ENCODE measurements at places on chromosomes 12 and 14. TPM values are rescaled to one million over a fixed set of nuclear protein-coding genes. Genes with fewer than 3 reads are reported as not detected.

GRCh38 chr12:121801595-121802484 lies 2.0 kb upstream of the SETD1B start:
- peak overlapping the region; percentile 100 for H3K27ac ChIP-seq
- peak overlapping the region; percentile 85 for H3K4me3 ChIP-seq
- H3K27me3 ChIP-seq, result no peaks in the 10 kb centered on the region
- peaks cover 46% of the 10 kb centered on the region for H3K4me1 ChIP-seq
- peaks cover 18% of the 10 kb centered on the region for H3K36me3 ChIP-seq

DNA sequence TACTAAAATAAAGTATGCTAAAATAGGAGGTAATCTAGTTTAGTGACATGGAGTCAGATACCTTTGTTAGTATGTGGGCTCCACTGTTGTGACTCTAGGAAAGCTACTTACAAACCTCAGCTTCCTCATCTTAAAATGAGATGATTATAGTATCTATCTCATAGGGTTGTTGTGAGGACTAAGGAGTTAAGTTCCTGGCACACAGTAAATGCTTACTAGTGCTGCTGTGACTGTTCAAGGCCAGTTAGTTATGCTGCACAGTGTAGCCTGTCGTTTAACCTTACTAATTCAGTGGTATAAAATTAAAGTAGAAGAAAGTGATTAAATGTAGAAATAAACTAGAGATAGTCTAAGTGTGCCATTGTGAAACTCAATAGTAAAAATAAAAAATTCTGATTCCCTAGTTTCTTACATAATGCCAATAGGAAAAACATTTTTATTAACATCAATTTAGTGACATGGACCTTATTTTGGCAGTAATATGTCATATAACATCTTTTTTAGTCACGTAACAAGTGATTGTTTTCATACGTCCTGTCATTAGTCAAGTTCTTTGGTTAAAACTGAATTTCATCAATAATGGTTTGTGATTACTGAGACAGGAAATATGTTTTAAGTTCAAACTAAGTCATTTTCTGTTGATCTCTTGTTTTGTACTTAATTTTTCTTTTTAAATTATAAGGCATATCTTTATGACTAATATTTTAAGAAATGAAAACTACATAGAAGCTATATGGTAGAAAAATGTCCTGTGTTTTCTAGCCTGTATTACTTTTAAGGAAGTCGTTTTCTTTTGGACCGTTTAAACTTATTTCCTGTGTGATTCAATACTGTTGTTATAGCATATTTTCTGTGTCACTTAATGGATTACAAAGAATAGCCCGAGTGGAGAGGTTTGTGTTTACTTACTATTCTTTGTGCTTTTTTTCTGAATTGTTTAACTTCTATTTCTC lies 74.0 kb downstream of the PCNX1 start:
- H3K27ac ChIP-seq, result no peak overlapping the region
- H3K36me3 ChIP-seq, result peaks cover 29% of the 10 kb centered on the region
- H3K27me3 ChIP-seq, result no peaks in the 10 kb centered on the region
- H3K4me3 ChIP-seq, result no peak overlapping the region

DNA sequence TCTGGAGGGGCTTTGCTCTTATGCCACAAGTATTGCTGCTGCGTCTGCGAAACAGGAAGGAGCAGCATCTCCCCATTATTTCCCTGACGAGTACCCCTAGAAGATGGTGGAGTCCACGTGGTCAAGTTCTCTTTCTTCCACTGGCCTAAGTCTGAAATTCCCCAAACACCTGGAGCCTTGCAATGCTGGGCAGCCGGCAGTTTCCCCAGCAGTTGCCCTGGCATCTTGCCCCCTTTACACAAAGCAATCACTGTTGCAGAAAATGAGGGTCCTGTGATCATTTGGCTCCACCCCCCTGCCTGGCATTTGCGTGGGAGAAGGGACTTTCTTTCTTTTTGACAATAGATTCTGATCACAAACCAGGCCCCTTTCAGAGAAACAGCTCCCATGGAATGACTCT lies 56.9 kb downstream of the FOS start:
- DNase-seq, result no peak
- no peak overlapping the region for H3K27ac ChIP-seq
- H3K4me3 ChIP-seq, result no peak overlapping the region

- H3K4me3 ChIP-seq, result no peak overlapping the region
- no peaks in the 10 kb centered on the region for H3K36me3 ChIP-seq
- peaks cover 12% of the 10 kb centered on the region for H3K4me1 ChIP-seq
- peaks cover 4% of the 10 kb centered on the region for H3K27me3 ChIP-seq
- H3K27ac ChIP-seq, result no peak overlapping the region
Observed at GRCh38 chr14:104105071-104105821, 19.7 kb downstream of the ASPG start.

The SIX1 gene
- total RNA-seq, result 2.3 TPM

The NTN4 gene
- total RNA-seq, result 140 TPM

The IL31 gene
- not detected for total RNA-seq

The HAL gene
- 7.3 TPM for total RNA-seq

GRCh38 chr12:10111451-10111850 lies 12.7 kb upstream of the CLEC1A start:
- no peak overlapping the region for H3K27ac ChIP-seq
- H3K4me1 ChIP-seq, result no peaks in the 10 kb centered on the region
- H3K4me3 ChIP-seq, result no peak overlapping the region
- no peaks in the 10 kb centered on the region for H3K27me3 ChIP-seq

The RNU4-1 gene
- 2,881 TPM for total RNA-seq

The TAS2R20 gene
- total RNA-seq, result 1.3 TPM

DNA sequence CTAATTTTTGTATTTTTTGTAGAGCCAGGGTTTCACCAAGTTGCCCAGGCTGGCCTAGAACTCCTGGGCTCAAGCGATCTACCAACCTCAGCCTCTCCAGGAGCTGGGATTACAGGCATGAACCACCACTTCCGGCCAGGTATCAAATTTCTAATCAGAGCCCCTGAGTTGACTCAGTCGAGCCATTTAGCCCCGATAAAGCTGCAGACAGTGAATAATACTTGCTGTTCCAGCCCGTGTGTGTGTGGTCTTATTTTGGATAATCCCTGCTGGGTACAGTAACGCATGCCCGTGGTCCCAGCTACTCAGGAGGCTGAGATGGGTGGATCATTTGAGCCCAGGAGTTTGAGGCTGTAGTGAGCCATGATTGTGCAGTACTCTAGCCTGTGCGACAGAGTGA lies 57.0 kb downstream of the TEAD4 start:
- H3K4me1 ChIP-seq, result peaks cover 31% of the 10 kb centered on the region
- no peak overlapping the region for H3K27ac ChIP-seq
- no peaks in the 10 kb centered on the region for H3K27me3 ChIP-seq
- no peak for DNase-seq

The PMEL gene
- total RNA-seq, result 1.2 TPM

DNA sequence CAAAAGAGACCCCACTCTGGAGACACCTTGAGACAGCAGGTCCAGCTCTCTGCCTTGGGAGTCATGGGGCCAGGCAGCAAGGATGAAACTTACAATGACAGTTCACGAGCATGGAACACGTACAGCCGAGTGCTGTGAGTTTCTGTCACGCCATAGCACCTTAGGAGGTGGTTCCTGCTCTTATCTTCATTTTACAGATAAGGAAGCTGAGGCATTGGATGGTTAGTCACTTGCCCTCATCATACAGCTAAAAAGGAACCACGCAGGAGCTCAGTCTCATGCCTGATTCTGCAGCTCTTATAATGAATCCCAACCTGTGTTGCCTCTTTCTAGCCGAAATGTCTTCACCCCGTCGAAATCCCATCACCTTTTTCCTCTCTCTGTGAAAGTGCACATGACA lies 39.9 kb downstream of the C14orf132 start:
- H3K27ac ChIP-seq, result no peak overlapping the region
- H3K4me1 ChIP-seq, result peaks cover 8% of the 10 kb centered on the region
- H3K4me3 ChIP-seq, result no peak overlapping the region

The ABCD2 gene
- total RNA-seq, result 0.47 TPM

The FSCB gene
- total RNA-seq, result 0.12 TPM

DNA sequence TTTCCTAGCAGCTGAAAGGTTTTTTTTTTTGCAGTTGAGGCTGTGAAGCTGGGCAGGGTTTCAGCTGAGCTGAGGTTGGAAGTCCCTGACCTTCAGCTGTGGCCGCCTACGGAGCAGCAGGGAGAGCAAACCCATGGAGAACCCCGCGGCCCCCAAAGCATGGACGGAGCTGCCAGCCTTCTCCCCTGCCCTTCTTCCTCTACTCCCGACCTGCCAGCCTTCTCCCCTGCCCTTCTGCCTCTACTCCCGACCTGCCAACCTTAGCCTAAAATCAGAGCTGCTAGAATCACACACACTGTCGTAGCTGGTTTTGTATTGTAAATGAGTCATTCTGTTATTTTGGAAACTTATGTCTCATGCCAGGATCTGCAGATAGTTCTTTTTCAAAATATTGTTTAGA lies 74.6 kb downstream of the PPP2R5C start:
- peaks cover 6% of the 10 kb centered on the region for H3K36me3 ChIP-seq
- H3K4me3 ChIP-seq, result no peak overlapping the region
- peaks cover 28% of the 10 kb centered on the region for H3K4me1 ChIP-seq
- H3K27me3 ChIP-seq, result no peaks in the 10 kb centered on the region
- H3K27ac ChIP-seq, result peak overlapping the region; percentile 29

GRCh38 chr14:72341686-72342085 lies 409.5 kb downstream of the RGS6 start:
- DNase-seq, result no peak
- no peaks in the 10 kb centered on the region for H3K27me3 ChIP-seq
- H3K4me3 ChIP-seq, result no peak overlapping the region
- H3K36me3 ChIP-seq, result no peaks in the 10 kb centered on the region
- no peaks in the 10 kb centered on the region for H3K4me1 ChIP-seq

DNA sequence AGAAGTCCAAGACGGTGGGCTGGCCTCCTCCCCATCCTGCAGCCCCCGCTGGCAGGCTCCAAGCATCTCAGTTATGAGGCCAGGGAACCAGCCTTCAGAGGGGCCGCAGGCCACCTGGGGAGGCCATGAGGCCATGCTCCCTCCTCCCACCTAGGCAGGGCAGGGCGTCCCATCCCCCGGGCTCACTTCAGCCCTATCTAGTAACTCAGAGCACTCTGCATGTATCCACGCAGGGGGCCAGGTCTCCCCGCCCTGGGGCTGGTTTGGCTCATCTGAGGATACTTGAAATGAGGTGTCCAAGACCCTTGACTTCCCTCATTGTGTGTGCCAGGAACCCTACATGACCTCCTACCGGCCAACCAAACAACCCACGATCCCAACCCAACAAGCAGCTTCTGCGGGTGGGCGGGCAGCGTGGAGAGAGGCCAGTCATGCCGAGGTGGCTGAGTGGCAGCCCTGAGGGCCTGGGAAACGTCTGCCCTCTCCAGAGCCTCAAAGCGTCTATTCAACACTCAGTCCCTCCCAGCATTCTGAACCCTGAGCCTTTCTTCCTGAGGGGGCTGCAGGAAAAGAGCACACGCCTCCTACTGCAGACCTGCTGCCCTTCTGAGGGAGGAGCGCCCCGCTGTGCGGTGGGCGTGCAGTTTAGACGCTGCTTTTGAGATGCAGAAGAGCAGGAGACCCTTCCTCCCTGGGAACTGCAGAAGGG lies 16.8 kb downstream of the ISCA2 start:
- H3K27ac ChIP-seq, result no peak overlapping the region
- peaks cover 17% of the 10 kb centered on the region for H3K4me1 ChIP-seq
- peak; percentile 20 for DNase-seq
- no peaks in the 10 kb centered on the region for H3K36me3 ChIP-seq

The DMAC2L gene
- 19.6 TPM for total RNA-seq

GRCh38 chr12:121580959-121581685 lies at the start of gene KDM2B:
Gene KDM2B, minus strand, starts transcription at chr12:121581023. Its CDS starts 112 bp downstream, at chr12:121580911.
- no peak for DNase-seq
- no peaks in the 10 kb centered on the region for H3K36me3 ChIP-seq
- H3K27ac ChIP-seq, result peak within 1 kb of the TSS; percentile 84
- peaks cover 46% of the 10 kb centered on the region for H3K4me1 ChIP-seq
- H3K4me3 ChIP-seq, result peak within 1 kb of the TSS; percentile 75

DNA sequence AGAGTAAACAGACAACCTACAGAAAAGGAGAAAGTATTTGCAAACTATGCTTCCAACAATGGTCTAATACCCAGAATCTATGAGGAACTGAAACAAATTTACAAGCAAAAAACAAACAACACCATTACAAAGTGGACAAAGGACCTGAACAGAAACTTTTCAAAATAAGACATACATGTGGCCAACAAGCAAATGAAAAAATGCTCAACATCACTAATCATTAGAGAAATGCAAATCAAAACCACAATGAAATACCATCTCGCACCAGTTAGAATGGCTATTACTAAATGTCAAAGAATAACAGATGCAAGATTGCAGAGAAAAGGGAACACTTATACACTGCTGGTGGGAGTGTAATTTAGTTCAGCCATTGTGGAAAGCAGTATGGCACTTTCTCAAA lies 125.8 kb downstream of the C12orf42 start:
- H3K27me3 ChIP-seq, result no peaks in the 10 kb centered on the region
- H3K4me3 ChIP-seq, result no peak overlapping the region
- H3K4me1 ChIP-seq, result no peaks in the 10 kb centered on the region
- no peaks in the 10 kb centered on the region for H3K36me3 ChIP-seq
- no peak for DNase-seq
- no peak overlapping the region for H3K27ac ChIP-seq

The PRB3 gene
- not detected for total RNA-seq

The SLC10A1 gene
- not detected for total RNA-seq

DNA sequence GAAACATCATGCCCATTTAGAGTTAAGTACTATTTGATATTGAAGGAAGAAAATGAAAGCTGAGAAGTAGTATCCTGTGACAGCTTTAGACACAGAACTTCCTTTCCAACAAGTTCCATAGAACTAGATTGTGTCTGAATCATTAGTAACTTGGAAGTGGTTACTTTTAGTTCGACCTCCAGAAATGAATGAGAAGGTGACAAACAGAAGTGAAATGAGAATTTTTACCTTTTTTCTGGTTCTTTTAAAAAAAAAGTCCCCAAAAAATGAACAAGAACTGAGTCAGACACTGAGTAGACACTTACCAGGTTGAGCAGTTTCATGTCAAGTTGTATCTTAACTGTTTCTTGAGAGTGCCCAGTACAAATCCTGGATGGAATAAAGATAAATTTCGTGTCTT lies 3.0 kb downstream of the ATP6V0A2 start:
- peaks cover 10% of the 10 kb centered on the region for H3K36me3 ChIP-seq
- H3K27me3 ChIP-seq, result no peaks in the 10 kb centered on the region
- no peak overlapping the region for H3K4me3 ChIP-seq
- H3K27ac ChIP-seq, result peak overlapping the region; percentile 34

GRCh38 chr12:111209811-111210210 lies 159.1 kb downstream of the PHETA1 start:
- no peak overlapping the region for H3K27ac ChIP-seq
- no peaks in the 10 kb centered on the region for H3K4me1 ChIP-seq

GRCh38 chr14:93476305-93476704 lies 45.6 kb downstream of the UNC79 start:
- H3K4me3 ChIP-seq, result no peak overlapping the region
- no peaks in the 10 kb centered on the region for H3K36me3 ChIP-seq
- no peaks in the 10 kb centered on the region for H3K27me3 ChIP-seq

The UTP20 gene
- total RNA-seq, result 16.1 TPM

DNA sequence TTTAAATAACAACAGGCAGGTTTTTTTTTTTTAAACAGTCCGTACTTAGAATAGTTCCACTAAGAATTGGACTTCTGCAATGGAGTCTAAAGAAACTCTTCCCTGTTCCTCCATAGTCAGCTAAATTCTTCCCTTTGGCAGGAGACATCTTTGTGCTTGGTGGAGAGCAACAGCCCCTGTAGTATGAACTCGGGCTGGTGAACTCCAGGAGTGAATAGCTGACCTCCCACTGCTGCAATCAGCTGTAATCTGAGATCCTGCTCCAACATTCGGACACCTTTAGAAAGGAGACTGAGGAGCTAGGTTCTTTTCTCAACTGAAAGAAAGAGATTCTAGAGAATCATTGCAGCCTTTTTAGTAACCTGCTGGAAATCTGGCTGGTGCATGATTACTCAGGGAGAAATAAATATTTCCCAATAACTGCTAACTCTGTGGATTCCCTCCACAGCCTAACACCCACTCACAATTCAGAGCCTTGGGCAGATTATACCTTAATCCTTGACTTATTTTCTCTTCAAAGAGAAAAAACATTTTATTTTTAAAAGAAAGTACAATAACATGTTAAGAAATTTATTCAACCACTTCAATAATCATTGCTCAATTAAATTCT lies 25.6 kb upstream of the DBX2 start:
- H3K4me1 ChIP-seq, result no peaks in the 10 kb centered on the region
- H3K4me3 ChIP-seq, result no peak overlapping the region
- DNase-seq, result no peak
- H3K27ac ChIP-seq, result no peak overlapping the region
